Stimulated activated CD4-positive, alpha-beta T cell treated with anti-CD3 and anti-CD28 coated beads, TNF-alpha, amount 100 ng/mL, for 24 hours (primary cell): ENCODE measurements at places on chromosomes 5 and 9.

GRCh38 chr9:106936680-106937079, 73.7 kb downstream of the ZNF462 start:
- DNase-seq, result no peak

DNA sequence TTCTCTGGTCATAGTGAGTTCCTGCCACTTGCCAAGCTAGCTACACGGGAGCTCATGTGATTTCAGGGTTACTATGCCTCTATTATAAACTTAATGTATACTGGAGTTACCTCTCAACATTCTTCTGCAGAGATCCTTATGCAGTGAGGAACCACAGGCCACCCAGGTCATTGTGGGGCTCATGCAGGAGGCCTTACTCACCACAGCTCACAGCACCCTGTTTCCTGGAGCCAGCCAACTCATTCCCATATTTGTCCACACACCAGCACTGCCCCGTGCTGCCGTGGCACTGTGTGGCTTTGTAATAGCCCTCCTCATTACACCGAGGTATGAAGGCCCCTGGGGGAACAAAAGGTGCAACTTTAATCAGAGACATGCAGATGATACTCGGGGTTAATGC, 520.0 kb downstream of the SPOCK1 start:
- no peak for DNase-seq

GRCh38 chr5:138986186-138986800, 111.2 kb upstream of the LRRTM2 start:
- DNase-seq, result no peak

- no peak for DNase-seq
Measured at GRCh38 chr5:132024789-132025402, 13.4 kb upstream of the ACSL6 start.

GRCh38 chr9:24487946-24488345, 57.8 kb downstream of the IZUMO3 start:
- no peak for DNase-seq

- no peak for DNase-seq
Measured at GRCh38 chr9:81741103-81741502, 51.8 kb upstream of the TLE1 start.

DNA sequence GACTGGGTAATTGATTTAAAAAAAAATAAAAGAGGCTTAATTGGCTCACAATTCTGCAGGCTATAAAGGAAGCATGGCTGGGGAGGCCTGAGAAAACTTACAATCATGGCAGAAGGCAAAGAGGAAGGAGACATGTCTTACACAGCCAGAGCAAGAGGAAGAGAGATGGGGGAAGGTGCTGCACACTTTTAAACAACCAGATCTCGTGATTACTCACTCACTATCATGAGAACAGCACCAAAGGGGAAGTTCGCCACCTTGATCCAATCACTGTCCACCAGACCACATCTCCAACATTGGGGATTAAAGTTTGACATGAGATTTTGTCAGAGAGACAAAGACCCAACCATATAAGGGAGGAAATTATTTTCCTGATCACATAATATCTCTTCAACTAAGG, 138.8 kb upstream of the NR4A3 start:
- no peak for DNase-seq

- no peak for DNase-seq
Measured at GRCh38 chr5:51395245-51395644, 12.0 kb downstream of the ISL1 start.

DNA sequence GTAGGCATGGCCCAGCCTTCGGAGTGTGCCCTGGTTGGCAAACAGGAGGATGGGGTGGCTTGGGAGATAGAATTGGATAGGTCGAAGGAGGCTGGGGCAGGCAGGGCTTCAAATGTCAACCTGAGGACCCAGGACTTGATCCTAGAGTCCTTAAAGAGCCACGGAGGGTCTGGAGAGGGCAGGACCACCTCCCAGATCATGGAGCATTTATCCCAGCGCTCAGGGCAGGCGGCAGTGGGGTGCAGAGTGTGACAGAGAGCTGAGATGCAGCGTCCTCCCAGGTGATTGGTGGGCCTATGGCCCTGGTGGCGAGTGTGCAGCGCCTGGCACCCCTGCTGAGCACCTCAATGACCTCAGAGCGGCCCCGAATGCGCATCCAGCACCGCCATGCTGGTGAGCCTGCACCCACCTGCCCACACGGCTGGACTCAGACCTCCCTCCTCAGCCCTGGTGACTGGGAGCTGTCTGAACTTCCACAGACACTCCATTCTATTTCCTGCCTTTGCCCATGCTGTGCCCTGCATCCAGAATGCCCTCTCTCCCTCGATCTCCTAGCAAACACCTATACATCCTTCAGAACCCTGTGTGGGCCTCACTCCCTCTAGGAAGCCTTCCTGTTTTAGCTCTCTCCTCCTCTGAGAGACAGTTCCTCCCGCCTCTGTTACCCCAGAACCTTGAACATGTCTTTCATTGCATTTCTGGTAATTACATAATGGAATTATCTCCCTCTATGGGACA, 6.3 kb downstream of the ADGRD2 start:
- DNase-seq, result no peak

DNA sequence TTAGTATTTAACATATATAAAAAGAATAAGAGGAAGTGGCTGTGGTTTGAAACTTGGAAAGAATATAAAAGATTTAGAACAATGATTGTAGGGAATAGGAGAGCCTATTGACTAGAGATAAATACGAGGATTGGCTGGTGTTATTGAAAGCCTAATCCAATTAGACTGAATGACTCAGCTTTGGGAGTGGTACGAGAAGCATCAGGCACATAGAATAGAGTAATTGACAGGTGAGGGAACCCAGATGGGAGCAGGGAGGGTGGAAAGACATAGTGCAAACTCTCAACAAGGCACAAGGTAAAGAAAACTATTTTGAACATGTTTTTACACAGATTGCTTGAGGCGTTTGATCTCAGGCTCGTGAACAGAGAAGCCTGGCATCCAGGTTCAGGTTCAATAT, 338.9 kb upstream of the KLF9 start:
- DNase-seq, result no peak

DNA sequence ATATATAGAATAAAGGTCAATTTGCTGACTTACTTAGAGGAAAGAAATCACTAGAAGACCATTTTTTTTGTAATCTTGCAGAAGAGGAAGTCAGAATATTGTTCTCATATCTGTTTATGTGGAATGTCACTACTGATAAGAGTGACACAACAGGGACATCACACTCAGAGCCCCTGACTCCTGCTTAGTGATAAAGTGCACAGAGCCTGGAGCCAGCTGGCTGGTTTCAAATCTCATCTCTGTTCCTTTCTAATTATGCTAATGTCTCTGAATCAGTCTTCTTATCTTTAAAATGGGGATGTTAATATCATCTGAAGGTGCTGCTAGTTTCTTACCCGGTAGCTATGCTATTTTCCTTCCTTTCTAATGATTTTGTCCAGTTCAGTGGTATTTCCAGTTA, 58.6 kb upstream of the LIFR start:
- DNase-seq, result no peak

GRCh38 chr5:150763023-150763769, 4.4 kb upstream of the DCTN4 start:
- DNase-seq, result no peak

DNA sequence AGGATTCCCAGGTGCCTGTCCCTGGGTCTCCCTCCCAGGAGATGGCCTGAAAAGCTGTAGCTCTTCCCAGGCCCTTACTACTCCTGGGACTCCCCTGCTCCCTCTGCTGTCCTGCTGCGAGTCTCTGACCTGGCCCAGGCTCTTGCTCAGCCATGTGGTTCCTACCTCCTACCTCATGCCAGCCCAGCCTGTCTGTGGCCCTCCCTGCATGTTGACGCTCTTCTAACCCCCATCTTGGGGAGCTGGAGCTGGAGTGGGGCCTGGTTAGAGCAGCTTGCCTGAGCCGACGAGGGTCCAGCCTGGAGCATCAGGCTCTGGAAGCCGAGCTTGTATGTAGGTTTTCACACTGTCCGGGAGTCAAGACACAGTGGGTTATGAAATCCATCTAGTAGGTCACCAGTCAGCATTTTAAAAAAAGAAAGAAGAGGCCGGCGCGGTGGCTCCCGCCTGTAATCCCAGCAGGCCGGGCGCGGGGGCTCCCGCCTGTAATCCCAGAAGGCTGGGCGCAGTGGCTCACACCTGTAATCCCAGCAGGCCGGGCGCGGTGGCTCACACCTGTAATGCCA, 244.4 kb downstream of the FANCC start:
- no peak for DNase-seq

DNA sequence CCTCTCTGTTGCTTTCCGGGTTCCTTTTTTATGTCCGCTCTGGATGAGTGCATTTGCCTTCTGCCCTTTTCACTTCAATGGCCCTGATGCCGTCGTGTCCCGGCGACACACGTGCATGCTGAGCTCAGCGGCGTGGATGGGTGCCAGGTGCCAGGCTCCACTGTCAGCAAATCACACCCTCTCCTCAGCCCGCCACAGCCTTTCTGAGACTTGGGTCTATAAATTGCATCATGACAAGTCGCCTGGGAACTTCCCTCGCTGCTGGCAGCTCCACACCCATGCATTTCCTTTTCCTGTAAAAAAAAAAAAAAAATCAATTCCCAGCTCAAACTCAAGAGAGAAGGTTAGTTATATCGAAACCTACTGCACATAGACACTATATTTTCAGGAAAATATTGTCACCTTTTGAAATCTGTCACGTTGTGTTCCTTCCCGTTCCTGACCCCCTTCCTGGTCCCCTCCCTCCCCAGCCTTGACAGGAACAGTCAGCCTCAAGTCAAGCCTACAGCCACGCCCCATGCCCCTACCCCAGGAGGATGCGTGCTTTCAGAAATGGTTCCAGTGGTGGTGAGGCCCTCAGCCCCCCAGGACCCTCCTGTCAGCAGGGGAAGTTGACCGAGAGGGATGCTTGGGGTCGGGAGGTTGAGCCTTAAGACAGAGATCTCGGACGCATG, 110.3 kb upstream of the PTCH1 start:
- peak; percentile 61 for DNase-seq

GRCh38 chr5:7039074-7039473, 325.8 kb downstream of the TENT4A start:
- no peak for DNase-seq

DNA sequence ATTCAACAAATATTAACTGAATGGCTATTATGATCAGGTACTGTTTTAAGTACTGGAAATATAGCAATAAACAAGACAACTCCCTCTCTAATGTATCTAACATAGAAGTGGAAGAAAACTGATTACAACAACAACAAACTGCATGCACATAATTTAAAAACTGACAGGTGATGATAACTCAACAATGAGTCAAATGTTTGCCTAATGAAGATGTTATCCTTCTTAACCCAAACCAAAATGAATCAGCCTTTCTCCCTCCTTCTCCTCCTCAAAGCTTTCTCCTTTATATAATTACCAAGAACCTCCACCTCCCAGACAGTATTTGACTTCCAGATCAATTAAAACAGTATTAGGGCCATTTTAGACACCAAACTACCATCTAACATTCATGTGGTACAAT, 49.3 kb downstream of the RICTOR start:
- no peak for DNase-seq

DNA sequence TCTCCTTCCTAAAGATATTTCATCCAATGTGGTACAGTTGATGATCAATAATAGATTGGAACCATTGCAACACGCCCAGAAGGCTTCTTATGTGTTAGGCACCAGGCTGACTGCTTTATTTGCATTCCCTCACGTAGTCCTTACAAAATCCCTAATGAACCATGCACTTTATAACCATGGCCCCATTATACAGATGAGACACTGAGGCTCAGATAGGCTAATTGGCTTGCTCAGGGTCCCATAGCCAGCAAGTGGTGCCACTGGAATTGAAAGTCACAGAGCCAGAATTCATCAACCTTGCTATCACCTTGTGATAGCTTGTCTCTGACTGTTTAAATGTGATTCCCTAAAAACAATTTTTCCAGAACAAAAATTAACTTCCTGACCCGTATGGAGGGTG, 27.8 kb upstream of the RAI14 start:
- no peak for DNase-seq

- no peak for DNase-seq
Measured at GRCh38 chr9:6689893-6690674, 44.6 kb upstream of the GLDC start.

DNA sequence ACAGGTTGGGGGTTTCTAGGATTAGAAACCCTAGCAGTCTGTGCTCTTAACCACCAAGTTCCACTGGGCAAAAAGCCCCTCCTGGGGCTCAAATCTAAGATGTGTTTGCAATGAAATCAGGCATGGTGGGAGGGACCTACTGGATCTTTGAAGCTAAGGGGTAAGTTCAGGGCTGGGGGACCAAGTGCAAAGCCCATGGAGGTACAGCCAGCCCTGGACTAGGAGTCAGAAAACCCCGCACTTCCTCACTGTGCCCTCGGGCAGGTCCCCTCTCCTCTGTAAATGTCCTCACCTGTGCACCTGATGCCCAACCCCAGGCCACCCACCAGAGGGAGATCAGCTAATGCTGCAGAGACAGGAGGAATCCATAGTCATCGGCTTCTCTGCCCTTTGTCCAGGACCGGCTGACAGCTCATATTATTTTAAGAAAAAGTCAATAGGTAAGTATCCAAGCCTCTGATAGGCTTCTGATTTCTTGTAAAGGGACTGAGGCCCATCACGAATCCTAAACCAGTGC, 138.3 kb downstream of the PAX5 start:
- no peak for DNase-seq
